Sciatic nerve (tissue), 2 donors: ENCODE measurements at places on chromosomes 5 and 9. TPM values are rescaled to one million over a fixed set of nuclear protein-coding genes. Genes with fewer than 3 reads are reported as not detected.

Gene PCDHA1
- total RNA-seq: not detected

Gene GPR150
- total RNA-seq: 0.49 TPM

Gene OR13C5
- total RNA-seq: not detected

Gene LAMC3
- 0.36 TPM for total RNA-seq

Gene BNC2
- 196 TPM for total RNA-seq

Gene MCC
- 41.9 TPM for total RNA-seq

DNA sequence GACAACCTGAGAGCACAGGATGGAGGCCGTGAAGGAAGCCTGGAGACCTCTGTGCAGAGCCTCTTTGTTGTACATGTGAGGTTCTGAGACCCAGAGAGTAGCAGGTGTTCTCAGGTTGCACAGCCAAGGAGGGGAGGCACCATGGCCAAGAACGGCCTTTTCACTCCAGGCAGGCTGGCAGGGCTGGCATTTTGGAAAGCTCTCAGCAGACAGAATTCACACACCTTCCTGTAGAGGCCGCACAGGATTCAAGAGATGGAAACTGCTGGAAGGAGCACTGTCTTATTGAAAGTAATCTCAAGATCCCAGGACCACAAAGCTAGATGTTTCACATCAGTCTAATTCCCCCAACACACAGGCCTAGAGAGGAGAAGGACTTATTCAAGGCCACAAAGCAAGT, 52.8 kb upstream of the XPA start:
- DNase-seq: no peak

- DNase-seq: no peak
These were observed 262.2 kb downstream of the EFNA5 start for GRCh38 chr5:107408564-107408963.

Gene ZNF879
- total RNA-seq: 6.2 TPM

GRCh38 chr9:127927988-127928675, 2.4 kb downstream of the PIP5KL1 start:
- no peak for DNase-seq

Gene ACOT12
- not detected for total RNA-seq

Gene ST6GALNAC4
- 19.6 TPM for total RNA-seq

Gene RHOBTB3
- total RNA-seq: 192 TPM

- DNase-seq: no peak
These were observed 1.7 kb downstream of the ENDOG start for GRCh38 chr9:128819716-128820664.

GRCh38 chr5:44932922-44933585, 124.3 kb downstream of the MRPS30 start:
- no peak for DNase-seq

- DNase-seq: no peak
These were observed 700.6 kb downstream of the SEMA5A start for GRCh38 chr5:8845296-8845695.
